Kidney tubule cell (primary cell): ENCODE measurements at places on chromosomes 6 and 20.

GRCh38 chr20:59459586-59459985 lies 144.8 kb upstream of the PHACTR3 start:
- DNase-seq: no peak

- DNase-seq: no peak
Observed at GRCh38 chr6:163113358-163113962, 301.1 kb upstream of the QKI start.

DNA sequence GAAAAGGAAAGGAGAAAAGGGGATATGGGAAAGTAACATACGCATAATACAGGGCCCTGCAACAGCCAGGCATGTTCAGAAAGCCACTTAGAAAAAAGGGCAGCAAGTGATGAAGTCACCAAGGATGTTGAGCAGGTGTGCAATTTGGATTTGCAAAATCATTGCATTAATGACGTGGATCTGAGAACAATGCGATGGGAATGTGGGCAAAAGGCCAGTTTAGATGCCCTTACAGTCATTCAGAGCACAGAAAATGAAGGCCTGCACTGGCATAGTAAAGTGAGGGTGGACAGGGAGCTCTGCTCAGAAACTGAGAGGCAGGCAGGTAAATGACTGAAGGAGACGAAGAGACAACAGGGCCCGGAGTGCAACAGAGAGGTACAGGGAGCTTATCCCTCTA lies 123.7 kb upstream of the NHSL1 start:
- DNase-seq: peak; percentile 55

DNA sequence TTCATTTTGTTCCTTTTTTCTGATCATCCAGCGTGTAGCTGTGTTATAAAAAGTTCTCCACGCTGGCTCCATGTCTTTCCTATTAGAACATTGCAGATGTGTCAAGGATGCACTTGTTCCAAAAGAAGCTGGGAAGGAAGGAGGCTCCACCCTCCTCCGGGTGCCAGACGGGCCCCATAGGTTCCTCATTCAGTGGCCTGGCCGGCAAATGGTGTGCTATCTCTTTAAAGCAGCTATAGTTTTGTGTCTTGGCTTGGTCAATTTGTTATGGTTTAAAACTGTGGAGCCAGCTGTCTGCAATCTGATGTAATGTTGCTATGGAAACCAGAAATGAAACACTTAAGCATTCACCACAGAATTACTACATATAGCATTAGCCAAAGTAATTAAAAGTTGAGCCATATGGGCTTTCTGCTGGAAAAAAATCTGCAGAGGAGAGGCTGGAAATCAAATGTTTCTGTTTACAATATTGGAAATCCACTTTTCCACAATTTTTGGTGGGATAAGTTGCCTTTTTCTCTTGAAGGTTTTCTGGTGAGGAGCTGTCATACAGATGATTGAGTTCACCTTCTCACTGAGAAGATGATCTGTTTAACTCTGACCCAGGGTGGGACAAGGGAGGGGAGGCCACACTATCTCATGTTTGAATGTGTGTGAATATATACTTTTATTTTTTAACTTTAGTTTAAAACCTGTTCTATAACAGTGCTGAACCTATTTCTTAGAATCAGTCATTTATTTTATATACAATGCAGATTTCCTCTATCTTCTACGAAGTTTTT lies 167.4 kb downstream of the SASH1 start:
- DNase-seq: peak; percentile 56

DNA sequence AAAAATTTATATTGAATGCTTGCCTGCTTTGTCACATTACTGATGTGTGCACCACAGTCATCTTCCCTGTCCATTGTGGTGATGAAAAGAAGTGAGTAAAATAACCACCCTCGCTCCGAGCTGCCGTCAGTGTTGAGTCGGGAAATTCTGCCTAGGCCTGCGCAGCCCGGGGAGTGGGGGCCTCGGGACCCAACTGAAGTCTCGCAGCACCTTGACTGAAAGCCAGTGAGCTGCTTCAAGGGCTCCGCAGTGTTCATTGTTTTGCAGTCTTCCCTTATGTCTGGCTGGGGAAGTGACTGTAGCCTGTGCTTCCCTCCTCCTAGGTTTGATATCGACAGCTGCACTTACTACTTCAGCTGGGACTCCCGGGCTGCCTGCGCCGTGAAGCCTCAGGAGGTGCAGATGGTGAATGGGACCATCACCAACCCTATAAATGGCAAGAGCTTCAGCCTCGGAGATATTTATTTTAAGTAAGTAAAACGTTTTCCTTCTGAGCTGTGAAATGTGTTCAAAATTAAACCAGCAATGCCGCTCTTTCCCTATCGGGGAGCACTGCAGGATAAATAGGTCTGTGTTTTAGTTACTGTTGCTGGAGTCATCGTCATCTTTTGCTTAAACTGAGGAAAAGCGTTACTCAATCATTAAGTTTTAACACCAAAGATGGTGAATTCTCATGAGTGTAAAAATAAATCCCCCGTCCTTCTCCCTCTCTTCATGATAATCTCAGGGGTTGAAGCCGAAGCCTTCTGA lies 32.7 kb upstream of the SLC22A1 start:
- no peak for DNase-seq

GRCh38 chr6:21151119-21151518 lies 442.4 kb upstream of the SOX4 start:
- peak; percentile 31 for DNase-seq
